Left lung (tissue), 14 donors: ENCODE measurements at places on chromosomes 3 and 15. TPM values are rescaled to one million over a fixed set of nuclear protein-coding genes. Genes with fewer than 3 reads are reported as not detected.

The CPNE9 gene
- 0.22 TPM for polyA plus RNA-seq

The CISH gene
- 23.0 TPM for polyA plus RNA-seq

The DGKG gene
- 4.2 TPM for polyA plus RNA-seq

The B3GNT5 gene
- polyA plus RNA-seq: 22.0 TPM

The GOLGA6L6 gene
- polyA plus RNA-seq: 0.13 TPM

The ZNF774 gene
- 5.1 TPM for polyA plus RNA-seq
